ENCODE measurements at places on chromosomes 5 and 9. TPM values are rescaled to one million over a fixed set of nuclear protein-coding genes. Genes with fewer than 3 reads are reported as not detected.
A peak's percentile ranks its signal among the peaks of the same experiment; 100 is the strongest.

The KIF24 gene
- total RNA-seq = 1.4 TPM

GRCh38 chr5:138350563-138350890, 2.0 kb upstream of the KDM3B start:
- no peak for DNase-seq

DNA sequence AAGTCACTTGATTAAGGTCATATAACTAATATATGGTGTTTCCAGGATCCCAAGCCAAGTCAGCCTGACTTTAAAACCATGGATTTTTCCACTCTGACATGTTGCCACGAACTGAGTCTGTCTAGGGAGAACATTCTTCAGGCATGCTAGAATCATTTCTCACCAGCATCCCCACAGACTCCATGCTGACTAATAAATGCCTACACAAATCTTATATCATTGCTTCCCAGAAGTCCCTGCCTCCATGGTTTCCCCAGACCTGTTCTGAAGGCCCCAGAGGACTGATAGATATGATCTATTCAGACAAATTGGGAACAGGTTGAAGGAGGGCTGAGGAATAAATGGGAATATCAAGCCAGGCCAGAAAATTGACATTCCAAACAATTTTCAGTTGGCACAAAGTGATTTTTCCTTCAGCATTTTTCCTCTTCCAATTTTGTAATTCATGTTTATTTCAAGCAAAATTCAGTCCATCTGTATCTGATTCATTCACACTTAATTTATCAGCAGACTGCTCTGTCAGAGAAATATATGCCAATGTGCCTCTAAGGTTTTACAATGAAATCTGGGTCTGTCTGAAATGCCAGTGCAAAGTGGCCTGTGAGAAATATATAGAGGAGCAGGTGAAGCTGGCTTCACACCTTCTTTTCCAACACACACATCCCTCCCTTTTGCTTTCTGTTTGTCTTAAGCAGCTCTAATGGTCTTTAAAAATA, 413.6 kb upstream of the TNC start:
- DNase-seq = peak; percentile 47

GRCh38 chr5:124453221-124454051, 293.0 kb downstream of the ZNF608 start:
- DNase-seq = peak; percentile 78

The NR2F1-AS1 gene
- total RNA-seq = 8.7 TPM

The SELENOP gene
- 6.0 TPM for total RNA-seq

The ZNF608 gene
- 20.0 TPM for total RNA-seq

The NUDT12 gene
- 8.8 TPM for total RNA-seq

GRCh38 chr5:64659289-64659688, 31.0 kb upstream of the SHISAL2B start:
- DNase-seq = no peak

The TPPP gene
- total RNA-seq = 0.50 TPM

The PRUNE2 gene
- total RNA-seq = 1.5 TPM

The OR1Q1 gene
- total RNA-seq = not detected

The GLDC gene
- 0.33 TPM for total RNA-seq

GRCh38 chr9:135759676-135760300, 57.8 kb downstream of the KCNT1 start:
- no peak for DNase-seq

DNA sequence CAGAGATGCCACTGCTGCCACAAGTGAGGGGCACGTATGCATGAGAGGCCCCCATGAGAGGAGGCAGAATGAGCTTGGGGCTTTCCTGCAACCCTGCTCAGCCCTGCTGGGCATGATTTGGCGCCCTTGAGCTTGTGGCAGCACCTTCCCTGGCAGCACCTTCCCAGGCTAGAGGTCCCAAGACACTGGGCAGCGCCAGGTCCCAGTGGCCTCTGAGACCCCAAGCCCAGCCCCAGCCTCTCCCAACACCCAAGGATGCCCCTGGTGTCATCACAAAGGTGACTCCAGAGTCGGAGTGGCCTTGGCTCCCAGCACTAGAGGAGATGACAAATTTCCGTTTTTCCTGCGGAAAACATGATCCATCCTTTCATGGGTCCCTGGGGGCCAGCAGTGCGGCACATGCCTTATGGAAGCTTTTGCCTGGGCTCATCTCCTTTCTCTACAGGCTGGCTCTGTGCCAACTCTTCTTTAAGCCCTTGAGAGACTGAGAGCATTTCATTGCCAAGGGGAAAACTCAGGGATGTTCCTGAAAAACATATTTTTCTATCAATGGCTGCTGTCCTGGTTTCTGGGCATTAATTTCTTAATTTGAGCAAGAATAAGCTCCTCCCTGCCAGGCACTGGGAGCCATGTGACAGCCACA, 77.1 kb upstream of the ADAMTS2 start:
- no peak for DNase-seq

- no peak for DNase-seq
These were observed 46.7 kb downstream of the PSD2 start for GRCh38 chr5:139842321-139842720.

The OSMR gene
- total RNA-seq = 111 TPM

DNA sequence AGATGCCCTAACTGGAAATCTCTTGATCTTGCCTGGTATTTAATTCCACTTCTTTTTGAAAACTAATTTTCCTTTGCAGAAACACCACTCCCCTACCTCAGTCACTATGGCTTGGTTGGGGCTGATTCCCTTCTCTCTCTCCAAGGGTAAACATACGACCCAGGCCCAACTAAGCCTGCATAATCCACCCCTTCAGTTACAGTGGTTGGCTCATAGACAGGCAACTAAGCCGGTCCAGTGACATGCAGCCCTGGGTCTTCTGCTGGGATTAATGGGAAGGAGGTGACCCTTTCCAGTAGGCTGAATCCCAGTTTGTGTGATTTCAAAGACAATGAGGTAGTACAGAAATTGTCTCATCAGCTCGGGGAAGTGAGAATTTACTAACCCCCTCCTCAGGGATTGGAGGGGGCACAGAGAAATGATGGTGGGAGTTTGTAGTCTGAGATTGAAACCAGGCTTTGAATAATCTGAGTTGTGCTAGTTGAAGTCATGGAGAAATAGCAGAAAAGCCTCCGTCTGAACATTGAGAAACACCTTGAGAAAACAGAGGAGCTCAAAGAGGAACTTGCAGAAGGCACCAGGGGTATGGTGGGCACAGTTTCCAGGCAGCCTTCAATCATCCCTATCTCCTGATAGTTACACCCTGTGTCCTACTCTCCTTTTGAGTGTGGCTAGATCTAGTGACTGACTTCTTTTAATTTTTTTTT, 148.9 kb downstream of the GCNT1 start:
- no peak for DNase-seq

DNA sequence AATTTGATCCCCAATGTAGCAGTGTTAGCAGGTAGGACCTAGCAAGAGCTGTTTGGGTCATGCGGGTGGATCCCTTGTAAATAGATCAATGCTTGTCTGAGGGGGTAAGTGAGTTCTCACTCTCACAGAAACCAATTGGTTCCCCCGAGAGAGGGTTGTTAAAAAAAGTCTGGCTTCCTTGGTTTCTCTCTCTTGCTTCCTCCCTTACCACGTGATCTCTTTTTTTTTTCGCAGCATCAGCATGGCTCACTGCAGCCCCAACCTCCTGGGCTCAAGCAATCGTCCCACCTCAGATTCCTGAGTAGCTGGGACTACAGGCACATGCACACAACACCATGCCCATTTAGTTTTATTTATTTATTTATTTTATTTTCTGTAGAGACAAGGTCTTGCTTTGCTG, 26.4 kb downstream of the RAPGEF6 start:
- no peak for DNase-seq

The GFI1B gene
- total RNA-seq = not detected

The SCGB3A2 gene
- total RNA-seq = not detected

DNA sequence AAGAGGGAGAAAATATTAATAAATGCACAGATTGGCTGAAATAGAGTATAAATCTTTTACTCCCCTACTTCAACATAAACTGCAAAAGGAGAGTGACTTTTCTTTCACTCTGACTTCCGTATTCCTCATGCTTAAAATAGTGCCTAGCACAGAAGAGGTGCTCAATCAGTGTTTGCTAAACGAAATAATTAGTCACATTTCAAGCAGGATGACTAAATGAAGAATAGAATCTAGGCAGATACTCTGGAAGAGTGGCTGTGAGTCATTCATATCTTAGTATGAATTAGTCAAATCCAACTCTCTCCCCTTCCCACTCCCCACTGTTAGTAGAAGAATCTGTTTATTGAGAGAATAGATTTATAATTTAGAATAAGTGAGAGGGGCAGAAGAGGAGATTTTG, 4.8 kb downstream of the CD274 start:
- DNase-seq = peak; percentile 89

DNA sequence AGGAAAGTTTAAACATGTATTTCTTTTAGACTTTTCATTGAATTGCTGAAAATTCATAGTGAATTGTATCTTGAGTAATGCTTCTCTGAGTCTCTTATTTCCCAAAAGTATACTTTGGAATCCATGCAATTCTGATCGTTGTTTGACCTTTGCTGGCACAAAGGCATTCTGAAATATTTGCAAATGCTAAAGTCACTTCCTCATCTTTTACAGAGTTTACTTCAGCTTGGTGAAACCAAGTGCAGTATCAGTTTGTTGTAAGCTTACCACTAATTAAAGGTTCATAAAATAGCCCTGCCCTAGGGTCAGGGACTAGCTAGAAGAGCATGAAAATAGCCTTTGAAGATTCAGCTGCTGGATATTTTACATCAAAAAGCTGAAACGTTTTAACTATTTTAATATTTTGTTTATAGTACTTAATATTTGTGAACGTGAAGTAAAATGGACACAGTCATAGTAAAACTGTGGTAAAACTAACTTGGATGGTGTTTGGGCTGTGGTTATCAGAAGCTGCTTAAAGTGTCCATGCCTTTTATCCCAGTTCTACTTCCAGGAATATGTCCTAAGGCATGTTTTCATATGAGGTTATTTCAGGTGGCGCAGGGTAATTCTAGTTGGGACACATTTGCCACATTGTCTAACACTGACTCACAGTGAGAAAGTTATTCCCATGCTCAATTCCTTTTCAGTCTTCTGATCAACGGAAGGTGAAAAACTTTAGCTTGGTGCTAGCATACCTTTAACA, 45.3 kb downstream of the SLC22A5 start:
- DNase-seq = peak; percentile 86

DNA sequence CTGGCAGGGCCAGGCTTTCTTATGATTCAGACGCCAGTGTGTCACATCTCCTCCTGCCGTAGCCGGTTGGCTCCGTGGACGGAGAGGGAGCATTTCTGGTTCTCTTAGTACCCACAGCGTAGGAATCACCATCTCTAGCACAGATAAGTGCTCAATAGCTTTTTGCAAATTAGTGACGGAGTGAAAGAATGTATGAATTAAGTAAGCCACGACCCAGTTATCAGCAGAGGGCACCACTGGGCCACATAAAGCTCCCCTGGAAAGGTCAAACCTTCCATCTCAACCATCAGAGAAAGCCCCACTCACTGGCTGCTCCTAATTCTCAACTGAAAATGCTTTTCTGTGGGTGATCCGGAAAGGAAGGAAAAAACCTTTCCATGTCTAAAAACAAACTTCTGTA, 317.0 kb upstream of the ADCY2 start:
- no peak for DNase-seq

DNA sequence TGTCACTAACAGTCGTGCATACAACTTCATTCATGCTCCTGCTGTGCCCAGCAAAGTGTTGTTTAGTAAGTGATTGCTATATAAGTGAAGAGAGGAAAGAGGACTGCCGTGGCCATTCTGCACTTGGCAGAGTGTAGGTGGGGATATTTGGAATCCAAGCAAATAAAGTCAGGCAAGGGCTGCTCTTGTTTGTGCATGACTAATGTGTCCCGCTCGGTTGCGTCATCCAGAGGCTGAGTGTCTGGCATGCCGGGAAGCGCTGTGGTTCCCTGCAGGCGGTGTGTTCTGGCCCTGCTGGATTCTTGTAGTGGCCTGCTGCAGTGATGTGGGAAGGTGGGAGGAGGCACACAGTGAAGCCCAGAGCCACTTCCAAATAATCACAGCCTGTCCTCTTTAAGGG, 136.9 kb upstream of the ANKH start:
- DNase-seq = peak; percentile 96

The CCDC192 gene
- not detected for total RNA-seq

Measured in mammary epithelial cell (primary cell).